ENCODE measurements at places on chromosomes 7 and 10.

DNA sequence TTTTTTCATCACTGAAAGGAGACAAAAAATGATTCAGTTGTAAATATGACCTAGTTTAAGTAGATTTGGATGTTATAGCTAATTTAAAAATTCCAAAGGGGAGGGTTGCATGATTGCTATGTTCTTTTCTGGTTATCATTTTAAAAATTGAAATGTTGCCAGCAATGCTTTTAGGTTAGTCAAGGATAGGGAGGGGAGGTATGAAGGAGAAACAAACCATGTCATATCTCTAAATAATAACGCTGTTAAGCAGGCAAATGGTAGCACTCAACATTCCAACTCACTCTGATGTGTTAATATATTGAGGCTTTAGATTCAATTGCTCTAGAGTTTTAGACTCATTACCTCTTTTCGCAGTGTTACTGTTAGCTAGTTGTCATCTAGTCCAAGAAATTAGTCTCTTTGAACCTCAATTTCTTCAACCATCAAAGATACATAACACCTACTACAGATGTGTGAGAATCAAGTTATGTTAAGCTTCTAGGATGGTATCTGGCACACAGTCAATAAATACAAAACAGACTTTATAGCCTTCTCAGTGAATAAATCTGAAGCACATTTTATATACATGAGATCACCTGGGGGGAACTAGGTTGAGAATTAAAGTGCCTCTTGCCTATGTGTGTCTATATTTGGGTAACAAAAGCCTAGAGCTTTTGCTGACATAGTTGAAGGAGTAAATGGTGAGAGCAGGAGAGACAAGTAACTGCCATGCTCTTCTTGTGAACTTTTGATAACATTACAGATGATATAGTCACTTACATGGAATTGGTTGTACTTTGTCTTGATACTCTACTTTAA is 124.9 kb downstream of the CSTF2T start:
- DNase-seq = no peak

GRCh38 chr7:151679071-151679708 is 159.5 kb upstream of the RHEB start:
- DNase-seq = no peak

GRCh38 chr7:69732203-69732602 is 133.9 kb downstream of the AUTS2 start:
- DNase-seq = no peak

- peak; percentile 11 for DNase-seq
These were observed 60.7 kb upstream of the FOXK1 start for GRCh38 chr7:4621396-4621795.

DNA sequence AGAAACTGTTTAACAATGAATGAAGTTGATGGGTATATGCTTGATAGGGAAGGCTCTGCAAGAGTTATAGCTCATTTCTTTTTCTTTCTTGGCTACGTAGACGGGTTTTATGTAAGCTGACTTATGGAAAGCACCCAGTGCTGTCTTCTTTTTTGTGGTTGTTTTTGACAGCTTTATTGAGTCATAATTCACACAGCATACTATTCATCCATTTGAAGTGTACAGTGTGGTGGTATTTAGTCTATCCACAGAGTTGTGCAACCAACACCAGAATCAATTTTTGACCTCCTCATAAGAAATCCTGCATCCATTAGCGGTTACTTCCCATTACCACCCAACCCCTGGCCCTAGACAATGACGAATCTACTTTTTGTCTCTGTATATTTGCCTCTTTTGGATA is 240.6 kb upstream of the KIAA1217 start:
- DNase-seq = peak; percentile 50

DNA sequence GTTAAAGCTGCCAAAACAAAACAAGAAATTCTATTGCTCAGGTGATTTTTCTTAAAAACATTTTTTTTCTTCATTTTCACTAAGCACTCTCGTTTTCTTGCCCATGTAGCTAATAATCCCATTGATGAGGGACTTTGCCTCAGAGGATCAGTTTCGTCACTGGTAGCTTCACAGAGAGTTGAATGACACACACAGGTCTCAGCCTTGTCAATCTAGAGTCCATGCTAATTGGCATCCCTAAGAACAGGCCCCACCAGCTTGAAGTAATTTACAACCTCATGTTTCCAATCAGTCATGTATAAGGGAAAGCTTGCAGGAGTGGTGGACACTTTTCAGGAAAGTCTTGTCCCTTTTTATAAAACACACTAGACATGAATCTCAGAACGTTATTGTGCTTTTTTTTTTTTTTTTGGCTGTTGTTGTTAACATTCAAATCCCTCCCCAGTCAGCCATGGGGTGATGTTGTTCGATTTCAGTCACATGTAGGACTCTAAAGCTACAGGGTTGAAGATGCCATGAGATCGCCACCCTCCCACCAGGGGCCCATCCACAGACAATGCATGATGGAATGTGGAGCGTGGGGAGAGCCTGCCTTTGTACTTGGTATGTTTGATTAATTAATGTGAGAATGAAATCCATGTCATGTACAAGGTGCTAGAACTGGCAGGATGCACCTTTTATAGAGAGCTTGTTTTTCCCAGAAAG is 232.4 kb upstream of the FZD8 start:
- no peak for DNase-seq

- no peak for DNase-seq
These were observed 51.3 kb downstream of the TWIST1 start for GRCh38 chr7:19066170-19066569.

- no peak for DNase-seq
These were observed 43.5 kb downstream of the TLL2 start for GRCh38 chr10:96470116-96470743.

DNA sequence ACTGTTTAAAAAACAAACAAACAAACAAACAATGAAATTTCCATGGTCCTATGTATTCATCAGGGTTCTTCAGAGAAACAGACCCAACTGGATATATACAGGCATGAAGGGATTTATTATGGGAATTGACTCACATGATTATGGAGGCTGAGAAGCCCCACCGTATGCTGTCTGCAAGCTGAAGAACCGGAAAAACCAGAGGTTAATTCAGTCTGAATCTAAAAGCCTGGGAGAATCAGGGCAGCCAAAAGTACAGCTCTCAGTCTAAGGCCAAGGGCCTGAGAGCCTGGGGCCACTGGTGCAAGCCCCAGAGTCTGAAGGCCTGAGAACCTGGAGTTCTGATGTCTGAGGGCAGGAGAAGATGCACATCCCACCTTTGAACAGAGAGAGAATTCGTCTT is 163.5 kb downstream of the MDFIC start:
- DNase-seq = no peak

- DNase-seq = peak; percentile 21
These were observed 47.7 kb downstream of the LYZL2 start for GRCh38 chr10:30581779-30582380.

GRCh38 chr10:14322526-14323188 is 8.1 kb downstream of the FRMD4A start:
- DNase-seq = no peak

DNA sequence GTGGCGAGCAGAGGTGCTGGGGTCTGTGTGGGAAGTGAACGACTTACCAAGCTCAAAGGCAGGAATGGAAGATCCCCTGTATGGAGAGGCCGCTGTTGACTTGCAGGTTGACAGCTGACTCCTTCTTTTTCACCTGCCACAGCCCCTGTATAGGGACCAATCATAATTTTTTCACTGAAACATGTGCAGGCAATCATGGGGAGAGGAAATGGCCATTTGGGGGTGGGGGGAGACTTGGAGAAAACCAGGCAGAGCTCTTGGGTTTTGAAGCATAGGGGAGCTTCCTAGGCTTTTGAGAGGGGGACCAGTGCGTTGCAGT is 101.4 kb downstream of the WDR37 start:
- no peak for DNase-seq

DNA sequence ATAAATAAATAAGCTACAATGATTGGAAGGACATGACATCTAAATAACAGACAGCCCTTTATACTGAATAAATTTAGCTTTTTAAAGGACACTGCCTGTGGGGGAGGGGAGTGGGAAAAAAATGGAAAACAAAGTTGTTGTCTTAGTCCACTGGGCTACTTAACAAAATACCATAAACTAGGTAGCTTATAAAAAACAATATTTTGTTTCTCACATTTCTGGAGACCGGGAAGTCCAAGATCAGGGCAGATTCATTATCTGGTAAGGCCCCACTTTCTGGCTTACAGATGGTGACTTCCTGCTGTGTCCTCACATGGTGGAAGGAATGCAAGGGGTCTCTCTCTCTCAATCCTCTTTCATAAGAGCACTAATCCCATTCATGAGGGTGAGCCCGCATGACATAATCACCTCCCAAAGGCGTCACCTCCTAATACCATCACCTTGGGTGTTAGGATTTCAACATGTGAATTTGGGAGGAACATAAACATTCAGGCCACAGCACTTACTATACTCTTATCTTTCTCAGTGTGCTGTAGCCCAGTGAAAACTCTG is 43.0 kb downstream of the DNAJC12 start:
- DNase-seq = no peak

DNA sequence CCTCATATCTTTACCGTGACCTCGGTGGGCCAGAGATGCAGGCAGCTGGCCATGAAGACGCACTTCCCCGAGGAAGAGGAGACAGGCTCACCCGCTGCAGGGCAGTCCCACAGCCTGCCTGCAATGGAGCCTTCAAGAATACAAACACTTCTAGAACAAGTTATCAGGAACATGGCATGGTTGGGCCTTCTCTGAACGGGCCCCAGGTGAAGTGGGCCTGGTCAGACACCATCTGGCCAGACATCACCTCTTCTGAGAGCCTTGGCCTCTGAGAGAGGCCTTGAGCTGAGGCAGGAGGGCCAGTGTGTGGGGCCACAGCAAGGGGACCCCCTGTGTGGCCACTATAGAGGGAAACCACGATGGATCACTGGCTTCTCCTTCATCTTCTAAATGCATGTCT is 112.4 kb upstream of the GDF10 start:
- no peak for DNase-seq

- no peak for DNase-seq
These were observed 749.0 kb downstream of the SUGCT start for GRCh38 chr7:40883826-40884225.

GRCh38 chr10:18164093-18164492 is 23.9 kb downstream of the CACNB2 start:
- no peak for DNase-seq

All from foreskin keratinocyte (primary cell).